Retinal pigment epithelial cell (primary cell): ENCODE measurements at places on chromosomes 1 and 21.

DNA sequence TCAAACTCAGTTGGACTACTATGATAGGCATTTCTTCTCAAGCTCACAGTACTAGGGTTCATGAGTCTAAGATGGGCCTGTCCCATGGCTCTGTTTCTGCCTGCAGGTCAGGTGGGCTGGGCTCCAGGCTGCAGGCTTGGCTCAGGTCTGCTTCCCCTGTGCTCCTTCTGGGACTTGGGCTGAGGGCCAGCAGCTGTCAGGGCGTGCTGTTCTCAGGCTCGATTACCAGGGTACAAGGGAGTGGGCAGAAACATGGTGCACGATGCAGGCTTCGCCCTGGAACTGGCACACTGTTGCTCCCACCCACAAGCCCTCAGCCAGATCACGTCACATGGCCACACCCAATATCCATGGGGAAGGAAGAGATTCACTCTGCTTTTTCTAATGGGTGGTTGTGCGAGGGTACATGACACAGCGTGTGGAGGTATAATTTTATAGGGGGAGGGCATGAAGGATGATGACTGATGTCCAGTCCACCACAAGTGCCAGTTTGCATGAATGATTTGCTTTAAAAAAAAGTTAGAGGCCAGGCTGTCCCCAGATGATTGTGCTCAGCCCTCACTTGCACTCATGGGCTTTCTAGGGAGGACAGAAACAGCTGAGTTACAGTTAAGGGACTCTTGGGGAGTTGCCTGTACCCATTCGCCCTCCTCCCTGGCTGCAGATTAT lies 118.0 kb downstream of the ACTL8 start:
- no peak for DNase-seq

DNA sequence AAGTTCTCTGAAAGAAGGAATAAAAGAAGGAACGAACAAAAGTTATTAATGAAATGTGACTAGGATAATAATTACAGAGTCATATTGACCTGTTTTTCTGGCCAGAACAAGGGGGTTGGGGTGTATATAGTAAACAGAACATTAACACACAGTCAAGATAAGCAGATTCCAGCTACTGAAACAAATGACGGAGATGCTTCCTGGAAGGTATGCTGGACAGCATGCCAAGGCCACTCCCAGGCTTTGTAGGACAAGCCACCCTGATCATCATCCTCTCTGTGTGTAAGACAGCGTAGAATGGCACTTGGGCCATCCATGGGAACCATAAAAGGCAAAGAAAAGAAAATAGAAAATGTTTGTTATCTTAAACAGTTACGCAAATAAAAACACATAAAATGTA lies 120.7 kb downstream of the TGFBR3 start:
- no peak for DNase-seq

- no peak for DNase-seq
Observed at GRCh38 chr21:45934085-45934484, 47.5 kb upstream of the COL6A1 start.

GRCh38 chr1:86972262-86972661 lies 57.8 kb downstream of the HS2ST1 start:
- DNase-seq = no peak

- DNase-seq = no peak
Observed at GRCh38 chr1:227437495-227438008, 119.3 kb upstream of the CDC42BPA start.

- DNase-seq = no peak
Observed at GRCh38 chr1:98700228-98700627, 38.7 kb downstream of the SNX7 start.

- DNase-seq = no peak
Observed at GRCh38 chr1:37318490-37318889, 155.9 kb upstream of the ZC3H12A start.

- no peak for DNase-seq
Observed at GRCh38 chr1:183891158-183891856, 86.4 kb downstream of the RGL1 start.

- DNase-seq = no peak
Observed at GRCh38 chr1:36847186-36847585, 187.1 kb downstream of the GRIK3 start.

DNA sequence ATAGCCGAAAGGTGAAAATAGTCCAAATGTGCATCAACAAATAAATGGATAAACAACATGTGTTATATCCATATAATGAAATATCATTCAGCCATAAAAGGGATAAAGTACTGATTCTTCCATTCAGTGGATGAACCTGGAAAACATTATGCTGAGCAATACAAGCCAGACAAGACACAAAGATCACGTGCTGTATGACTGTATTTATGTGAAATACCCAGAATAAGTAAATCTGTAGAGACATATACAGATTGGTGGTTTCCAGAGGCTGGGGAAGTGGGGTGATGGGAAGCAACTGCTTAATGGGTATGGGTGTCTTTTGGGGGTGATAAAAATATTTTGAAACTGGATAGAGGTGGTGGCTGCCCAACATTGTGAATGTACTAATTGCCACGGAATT lies 13.3 kb upstream of the GSTM4 start:
- DNase-seq = no peak

- DNase-seq = no peak
Observed at GRCh38 chr1:180614730-180615129, 17.1 kb upstream of the XPR1 start.

GRCh38 chr1:157819215-157819614 lies 705 bp downstream of the FCRL1 start:
- DNase-seq = no peak

DNA sequence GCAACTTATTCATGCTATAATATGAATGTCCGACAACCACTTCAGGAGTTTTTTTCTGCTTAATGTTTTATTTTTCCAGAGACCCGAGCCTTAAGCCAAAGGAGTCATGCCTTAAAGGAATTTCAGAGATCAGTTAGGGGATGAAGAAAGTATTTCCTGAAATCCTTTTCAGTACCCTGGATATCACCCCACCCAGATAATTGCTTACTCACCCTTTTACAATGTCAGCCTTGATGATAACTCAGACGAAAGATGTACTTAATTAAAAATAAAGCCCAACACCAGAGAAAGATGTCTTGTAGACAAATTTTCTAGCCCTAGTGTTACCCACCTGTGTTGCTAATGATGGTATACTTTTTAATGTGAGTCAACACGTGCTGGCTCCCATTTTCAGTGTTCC lies 124.1 kb downstream of the XCL2 start:
- no peak for DNase-seq

GRCh38 chr1:54339126-54339525 lies 67.1 kb downstream of the SSBP3 start:
- no peak for DNase-seq

GRCh38 chr1:226078374-226078773 lies 15.9 kb downstream of the H3-3A start:
- DNase-seq = no peak

- DNase-seq = no peak
Observed at GRCh38 chr21:45800339-45801080, 157.0 kb downstream of the PCBP3 start.

DNA sequence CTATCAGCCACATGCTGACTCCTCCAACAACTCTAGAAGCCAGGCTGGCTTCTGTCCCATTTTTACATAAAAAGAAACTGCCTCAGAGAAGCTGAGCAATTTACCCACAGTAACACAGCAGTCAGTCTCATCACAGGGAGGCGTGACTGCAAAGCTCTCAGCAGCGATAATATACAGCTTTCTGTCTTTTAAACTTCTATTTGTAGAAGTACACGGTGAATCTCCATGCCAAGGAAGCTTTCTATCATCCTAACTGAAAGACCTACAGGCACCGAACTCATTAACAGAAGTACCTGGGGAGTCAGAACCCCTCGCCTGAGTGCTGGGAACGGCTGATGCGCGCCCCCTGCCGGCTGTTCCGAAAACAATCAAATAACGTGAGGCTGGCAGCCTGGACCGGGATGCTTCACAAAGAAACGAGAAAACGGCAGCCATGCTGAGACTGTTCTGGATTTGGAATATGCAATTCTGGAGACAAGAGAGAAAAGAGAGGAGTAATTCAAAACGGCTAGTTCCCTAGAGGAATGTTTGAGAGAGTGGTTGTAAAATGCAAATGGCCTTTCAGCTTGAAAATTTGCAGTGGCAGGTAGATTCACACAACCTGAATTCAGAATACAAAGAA lies 43.5 kb upstream of the RAB4A start:
- no peak for DNase-seq

DNA sequence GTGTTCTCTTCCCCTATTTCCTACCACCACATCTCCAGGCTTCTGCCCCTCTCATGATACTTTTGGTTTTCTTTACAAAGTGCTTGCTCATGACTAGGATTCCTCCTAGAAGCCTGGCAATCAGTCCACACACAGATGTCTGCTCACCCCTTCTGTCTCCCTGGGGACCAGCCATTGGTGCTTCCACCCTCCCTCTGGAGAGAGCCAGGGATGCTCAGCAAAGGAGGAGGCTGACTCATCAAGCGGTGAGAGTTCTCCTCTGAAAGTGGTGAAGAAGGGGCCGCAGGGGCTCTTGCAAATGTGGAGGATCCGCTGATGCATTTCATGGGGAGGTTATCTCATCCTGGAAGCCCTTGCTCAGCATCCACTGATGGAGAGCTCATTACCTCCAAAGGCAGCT lies 14.5 kb downstream of the NT5C1A start:
- DNase-seq = no peak

GRCh38 chr1:26358411-26359384 lies 4.8 kb upstream of the CRYBG2 start:
- DNase-seq = no peak

GRCh38 chr1:16447641-16448040 lies 7.1 kb downstream of the NECAP2 start:
- DNase-seq = no peak

GRCh38 chr1:164743976-164744375 lies 185.0 kb downstream of the PBX1 start:
- no peak for DNase-seq

DNA sequence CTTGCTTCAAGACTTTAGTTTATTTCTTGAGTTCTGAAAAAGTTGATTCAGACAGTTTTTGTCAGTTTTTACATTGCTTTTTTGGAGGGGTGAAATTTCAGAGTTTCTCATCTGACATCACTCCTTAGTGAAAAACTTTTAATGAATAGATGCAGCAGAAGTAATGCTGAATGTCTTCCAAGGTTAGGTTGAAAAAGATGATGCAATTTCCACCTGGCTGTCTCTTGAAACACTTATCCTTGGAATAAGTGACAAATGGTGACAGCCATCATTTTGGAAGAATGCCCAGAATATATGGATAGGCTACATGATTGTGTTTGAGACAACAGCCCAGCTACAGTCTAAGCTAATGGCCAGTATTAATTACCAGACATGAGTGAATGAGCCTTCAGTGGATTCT lies 140.8 kb downstream of the ZNF644 start:
- DNase-seq = no peak

DNA sequence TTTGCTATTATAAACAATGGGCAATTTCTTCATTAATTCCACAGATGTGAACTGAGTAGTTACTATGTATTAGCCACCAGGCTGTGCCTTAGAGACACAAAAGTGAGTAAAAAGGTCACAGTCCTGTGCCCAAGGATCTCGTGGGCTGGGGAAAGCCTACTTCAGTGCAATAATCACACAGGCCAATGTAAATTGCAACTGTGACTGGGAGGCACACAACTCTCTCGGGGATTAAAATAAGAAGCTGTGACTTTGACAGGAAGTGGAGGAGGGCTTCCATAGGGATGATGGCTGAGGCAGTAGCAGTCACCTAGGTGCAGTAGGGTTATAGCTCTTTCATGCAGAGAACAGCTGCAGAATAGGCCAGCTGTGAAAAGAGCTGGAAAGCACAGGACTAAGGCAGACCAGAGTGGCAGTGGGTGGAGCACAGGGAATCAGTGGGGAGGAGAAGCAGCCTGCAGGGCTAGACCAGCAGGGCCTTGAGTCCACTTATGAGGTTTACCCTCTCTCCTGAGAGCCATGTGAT lies 121.9 kb downstream of the MAB21L3 start:
- no peak for DNase-seq

DNA sequence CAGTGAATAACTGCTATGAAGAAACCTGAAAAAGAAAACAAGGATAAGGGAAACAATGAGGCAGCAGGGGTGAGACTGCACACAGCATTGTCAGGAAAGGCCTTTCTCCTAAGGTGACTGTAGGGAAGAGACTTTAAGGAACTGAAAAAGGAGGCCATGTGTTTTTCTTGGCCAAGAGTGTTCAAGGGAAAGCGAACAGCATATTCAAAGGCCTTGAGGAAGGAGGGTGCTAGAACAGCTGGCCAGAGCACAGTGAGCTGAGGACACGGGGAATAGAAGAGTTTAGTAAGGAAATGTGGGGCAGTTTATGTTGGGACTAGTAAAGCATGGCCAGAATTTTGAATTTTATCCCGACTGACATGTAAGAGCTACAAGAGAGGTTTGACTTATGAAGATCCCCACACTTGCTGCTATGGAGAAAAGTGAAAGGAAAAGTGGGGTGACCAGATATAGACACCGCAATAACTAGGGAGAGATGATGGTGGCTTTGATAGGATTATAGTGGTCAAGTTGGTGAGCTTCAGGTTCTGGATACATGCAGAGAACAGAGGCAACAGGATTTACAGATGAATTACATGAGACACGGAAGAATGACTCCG lies 1.4 kb downstream of the RWDD2B start:
- no peak for DNase-seq

- DNase-seq = no peak
Observed at GRCh38 chr1:215104283-215104682, 21.7 kb downstream of the KCNK2 start.

- no peak for DNase-seq
Observed at GRCh38 chr1:104830534-104830933, 1080.8 kb downstream of the AMY1C start.

DNA sequence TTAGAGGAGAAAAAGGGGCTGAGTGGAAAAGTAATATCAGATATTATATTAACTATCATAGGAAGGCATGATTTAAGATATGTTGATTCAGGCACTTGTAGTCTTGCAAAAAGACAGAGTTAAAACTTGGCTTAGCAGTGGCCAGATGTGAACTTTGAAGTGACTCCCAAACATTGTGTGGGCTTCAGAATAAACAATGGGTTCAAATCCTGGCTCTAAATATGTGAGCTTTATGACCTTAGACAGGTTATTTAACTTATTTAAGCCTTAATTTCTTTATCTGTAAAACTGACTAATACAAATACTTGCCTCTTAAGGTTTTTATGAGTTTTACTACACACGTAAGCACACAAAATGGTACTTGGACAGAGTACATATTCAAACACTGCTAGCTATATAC lies 85.9 kb downstream of the TNFSF18 start:
- no peak for DNase-seq
